ENCODE measurements at places on chromosomes 11 and 22. TPM values are rescaled to one million over a fixed set of nuclear protein-coding genes. Genes with fewer than 3 reads are reported as not detected.

Gene MYRF
- 12.9 TPM for total RNA-seq

Gene KIF18A
- total RNA-seq, result 25.9 TPM

Gene SCGB2A2
- not detected for total RNA-seq

Gene TMEM123
- total RNA-seq, result 76.7 TPM

Gene HTATIP2
- 32.8 TPM for total RNA-seq

Gene PKP3
- 41.7 TPM for total RNA-seq

Gene TRIM51
- total RNA-seq, result not detected

Gene OR8G5
- total RNA-seq, result not detected

Gene OR52H1
- total RNA-seq, result not detected

Gene THY1
- total RNA-seq, result 184 TPM

Gene C22orf31
- not detected for total RNA-seq

Gene OR56A1
- total RNA-seq, result 0.07 TPM

Gene EFCAB6
- 0.31 TPM for total RNA-seq

Gene UPB1
- total RNA-seq, result 0.07 TPM

Gene TRIM48
- not detected for total RNA-seq

Gene PRG3
- not detected for total RNA-seq

Gene OR4B1
- not detected for total RNA-seq

Gene GNB1L
- 22.9 TPM for total RNA-seq

Gene OR6A2
- 0.33 TPM for total RNA-seq

Gene YAP1
- 124 TPM for total RNA-seq

Gene BTG4
- total RNA-seq, result not detected

Gene ADAMTS8
- 5.0 TPM for total RNA-seq

Gene GLYATL1B
- not detected for total RNA-seq

Gene PHOX2A
- total RNA-seq, result 1.4 TPM

Gene PANX3
- not detected for total RNA-seq

Gene SLC1A2
- total RNA-seq, result 0.50 TPM
